ENCODE measurements at places on chromosomes 4 and X.
A peak's percentile ranks its signal among the peaks of the same experiment; 100 is the strongest.

GRCh38 chr4:101010987-101011386 lies 336.3 kb downstream of the PPP3CA start:
- DNase-seq = no peak

DNA sequence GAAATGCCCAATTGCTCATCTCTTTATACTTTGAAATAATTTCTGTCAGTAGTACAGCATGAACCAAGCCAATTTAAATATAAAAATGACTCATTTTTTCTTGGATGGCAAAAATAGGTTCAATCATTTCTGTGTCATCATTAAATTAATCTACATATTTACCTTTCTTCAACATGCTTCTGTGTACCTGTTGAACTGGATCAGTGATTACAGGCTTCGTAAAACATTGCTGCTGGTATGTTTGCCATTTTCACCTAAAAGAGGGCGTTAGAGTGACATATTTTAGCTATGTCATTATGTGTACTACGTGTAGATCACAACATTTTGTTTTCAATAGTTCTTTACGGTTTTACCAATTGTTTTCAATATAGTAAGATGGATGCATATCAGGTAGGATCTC lies 340.5 kb upstream of the MAOA start:
- no peak for DNase-seq

GRCh38 chr4:180304321-180304720 lies 1938.9 kb upstream of the TENM3 start:
- no peak for DNase-seq

GRCh38 chr4:145930592-145930991 lies 8.0 kb downstream of the ZNF827 start:
- no peak for DNase-seq

GRCh38 chr4:48649505-48649904 lies 130.6 kb downstream of the FRYL start:
- no peak for DNase-seq

DNA sequence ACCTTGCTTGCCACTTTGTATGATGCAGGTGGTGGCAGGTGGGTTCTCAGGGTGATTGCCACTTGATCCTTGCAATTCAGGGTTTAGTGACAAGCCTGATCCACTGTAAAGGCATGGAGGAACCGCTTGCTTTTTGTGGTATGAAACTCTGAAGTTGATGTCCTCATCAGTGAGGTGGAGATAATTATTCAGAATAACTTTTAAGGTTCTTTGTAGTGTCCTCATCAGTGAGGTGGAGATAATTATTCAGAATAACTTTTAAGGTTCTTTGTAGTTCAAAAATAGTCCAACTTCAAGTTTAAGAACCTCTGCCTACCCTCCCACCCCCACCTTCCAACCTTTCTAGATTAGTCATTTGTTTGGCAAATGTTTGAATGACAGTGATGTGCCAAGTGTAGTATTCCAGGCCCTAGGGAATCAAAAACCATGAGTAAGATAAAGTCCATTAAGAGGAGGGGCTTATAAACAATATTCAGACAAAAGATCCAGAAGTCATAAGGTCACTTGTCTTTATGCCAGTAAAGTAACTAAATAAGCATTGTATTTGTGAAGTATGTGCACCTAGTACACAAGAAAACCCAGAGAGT lies 51.2 kb downstream of the DCUN1D4 start:
- no peak for DNase-seq

DNA sequence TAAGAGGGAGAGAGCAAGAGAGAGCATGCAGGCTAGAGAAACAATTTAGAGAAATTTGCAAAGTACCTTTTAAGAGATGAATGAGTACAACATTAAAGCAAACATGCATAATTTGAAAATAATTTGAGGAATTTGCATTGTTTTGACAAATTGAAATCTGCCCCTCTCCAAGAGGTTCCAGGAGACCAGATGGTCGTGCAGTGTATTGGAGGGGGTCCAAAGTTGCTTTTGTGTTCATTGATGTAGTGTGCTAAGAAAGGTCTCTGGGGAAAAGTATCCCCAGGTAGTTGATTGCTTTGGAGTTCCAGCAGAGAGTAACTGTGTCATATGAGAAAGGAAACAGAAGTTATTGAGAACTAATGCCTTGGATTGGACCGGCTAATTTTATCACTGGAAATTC lies 635.0 kb upstream of the TENM3 start:
- no peak for DNase-seq

DNA sequence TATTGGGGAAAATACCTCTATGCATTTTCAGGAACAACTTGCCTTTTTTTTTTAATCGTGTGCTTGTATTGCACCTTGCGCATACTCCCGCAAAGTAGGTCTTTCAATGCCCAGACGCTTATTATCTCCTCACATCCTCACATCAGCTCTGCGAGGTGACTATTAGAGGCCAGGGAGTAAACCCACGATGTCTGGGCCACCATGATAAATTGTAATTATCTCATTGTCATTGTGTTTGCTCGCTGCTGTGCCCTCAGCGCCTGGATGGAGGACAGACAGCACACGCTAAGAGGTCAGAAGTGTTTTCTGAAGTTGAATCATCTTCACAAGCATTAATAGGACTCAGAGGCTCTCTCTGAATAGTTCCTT lies 1.0 kb upstream of the RELL1 start:
- DNase-seq = no peak

DNA sequence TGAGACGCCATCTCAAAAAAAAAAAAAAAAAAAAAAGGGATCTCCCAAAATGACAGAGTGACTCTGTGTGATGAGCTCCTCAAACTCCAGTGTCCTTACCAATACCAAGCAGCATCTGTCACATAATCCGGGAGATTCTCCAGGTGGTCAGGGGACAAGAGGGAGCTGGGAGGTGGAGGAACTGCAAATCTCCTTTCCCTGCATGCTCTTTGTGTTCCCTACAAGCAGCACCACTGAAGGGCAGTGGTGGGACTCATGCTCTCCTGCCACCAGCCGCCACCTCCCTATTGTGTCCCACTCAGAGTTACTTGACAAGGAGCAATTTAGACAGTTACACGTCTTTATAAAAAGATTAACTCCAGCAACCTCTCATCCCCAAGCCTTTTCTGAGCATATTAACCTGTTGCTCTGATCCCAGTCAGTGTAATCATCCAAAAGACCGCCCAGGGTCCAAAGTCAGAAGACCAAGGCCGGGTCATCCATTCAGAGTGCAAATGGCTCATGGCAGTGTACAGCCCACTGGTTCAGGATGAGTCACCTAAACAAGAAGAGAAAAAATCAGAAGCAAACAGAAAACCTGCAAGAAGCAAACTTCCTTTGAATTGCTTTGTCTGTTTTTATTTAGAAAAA lies 23.6 kb downstream of the MGST2 start:
- no peak for DNase-seq

DNA sequence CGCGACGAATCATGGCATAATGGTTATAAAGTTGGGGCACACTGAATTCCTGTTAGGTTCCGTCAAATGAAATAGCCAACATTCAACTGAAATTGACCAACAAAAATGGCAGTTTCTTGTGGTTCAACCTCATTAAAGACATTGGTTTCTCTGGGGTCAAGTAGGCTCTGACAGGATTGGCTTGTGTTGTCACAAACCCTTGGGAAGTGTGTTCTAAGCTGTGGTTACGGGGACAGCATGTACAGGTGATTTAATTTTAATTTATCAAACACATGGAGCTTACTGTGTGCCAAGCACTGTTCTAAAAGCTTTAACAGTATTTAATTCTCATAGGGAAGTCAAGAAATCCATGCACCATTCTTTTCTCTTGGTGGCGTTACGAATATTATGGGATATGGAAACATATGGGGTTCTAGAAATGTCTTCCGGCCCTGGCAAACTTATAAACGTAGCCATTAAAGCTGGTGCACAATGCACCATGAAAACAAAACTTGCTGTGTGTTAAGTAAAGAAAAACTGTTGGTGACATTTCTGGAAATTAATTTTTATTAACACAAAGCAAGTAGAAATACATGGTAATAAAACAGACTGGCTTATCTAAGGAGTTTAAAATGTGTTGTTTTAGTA lies 891 bp downstream of the XK start:
- DNase-seq = no peak

DNA sequence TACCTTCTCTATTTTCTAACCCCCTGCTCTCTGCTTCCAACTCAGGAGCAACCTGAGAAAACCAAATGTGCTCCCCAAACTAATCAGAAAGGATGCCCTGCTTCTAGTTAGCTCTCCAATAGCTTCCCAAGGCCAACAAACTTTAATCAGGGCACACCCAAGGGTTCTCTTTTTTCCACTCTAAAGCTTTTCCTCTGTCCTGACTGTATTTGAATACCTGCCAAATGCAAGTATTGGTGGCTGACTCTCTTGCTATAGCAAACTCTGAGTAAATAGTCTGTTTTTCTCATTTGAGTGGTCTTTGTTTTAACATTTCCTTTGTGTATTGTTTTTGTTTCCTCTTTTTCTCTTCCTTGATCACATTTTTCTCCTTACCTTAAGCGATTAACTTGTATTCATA lies 52.5 kb downstream of the GBA3 start:
- DNase-seq = no peak

GRCh38 chr4:183873409-183874185 lies 31.5 kb upstream of the STOX2 start:
- no peak for DNase-seq

GRCh38 chr4:138327338-138327737 lies 85.2 kb upstream of the SLC7A11 start:
- no peak for DNase-seq

GRCh38 chrX:130170752-130171445 lies 863 bp upstream of the RAB33A start:
- peak; percentile 25 for DNase-seq

GRCh38 chrX:3371163-3371562 lies 24.7 kb upstream of the MXRA5 start:
- no peak for DNase-seq

GRCh38 chrX:130108647-130109428 lies 1.5 kb downstream of the ELF4 start:
- DNase-seq = no peak

DNA sequence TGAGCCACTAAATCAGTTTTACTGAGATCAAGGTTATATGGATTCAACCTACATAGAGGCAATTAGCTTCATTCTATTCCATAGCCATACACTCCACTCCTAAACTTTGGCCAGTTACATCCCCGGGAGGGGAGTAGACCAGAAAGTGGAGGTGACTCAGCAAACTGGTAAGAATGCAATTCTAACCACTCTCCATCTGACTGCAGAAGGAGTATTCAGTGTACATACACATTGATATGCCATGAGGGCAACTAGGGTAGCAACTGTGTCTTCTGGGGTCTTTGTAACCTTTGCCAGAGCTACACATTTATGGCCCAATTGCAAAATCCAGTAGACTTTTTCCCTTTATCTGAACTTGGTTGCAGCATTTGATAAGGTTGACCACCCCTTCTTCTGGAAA lies 7.6 kb downstream of the SLC25A43 start:
- no peak for DNase-seq

DNA sequence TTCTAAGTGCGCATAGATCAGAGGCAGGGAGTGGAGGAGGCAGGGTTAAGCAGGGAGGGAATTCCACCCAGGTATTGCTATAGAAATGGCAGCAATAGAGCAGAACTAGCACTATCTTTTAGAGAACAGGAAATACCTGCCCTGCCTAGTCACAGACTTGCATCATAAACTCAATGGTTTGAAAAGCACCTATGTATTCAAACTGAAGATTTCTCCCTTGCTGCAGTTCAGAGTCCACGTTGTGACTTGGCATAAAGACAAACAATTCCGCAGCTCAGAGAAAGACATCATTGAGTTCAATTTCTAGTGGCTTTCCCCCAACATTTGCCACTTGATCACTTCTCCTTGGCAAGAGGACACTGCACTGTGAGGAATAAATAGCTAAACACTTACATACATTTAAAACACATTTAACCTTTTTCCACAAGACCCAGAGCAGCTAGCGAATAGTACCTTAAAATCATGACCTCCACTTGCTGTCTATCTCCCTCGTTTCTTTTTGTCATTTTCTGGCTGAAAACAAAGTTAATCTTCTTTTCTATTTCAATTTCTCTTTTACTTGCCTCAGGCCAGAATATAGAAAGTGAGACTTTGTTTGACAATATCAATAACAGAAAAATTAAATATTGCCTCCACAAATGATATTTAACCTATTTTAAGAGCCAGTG lies 42.4 kb downstream of the SLC7A11 start:
- DNase-seq = no peak

DNA sequence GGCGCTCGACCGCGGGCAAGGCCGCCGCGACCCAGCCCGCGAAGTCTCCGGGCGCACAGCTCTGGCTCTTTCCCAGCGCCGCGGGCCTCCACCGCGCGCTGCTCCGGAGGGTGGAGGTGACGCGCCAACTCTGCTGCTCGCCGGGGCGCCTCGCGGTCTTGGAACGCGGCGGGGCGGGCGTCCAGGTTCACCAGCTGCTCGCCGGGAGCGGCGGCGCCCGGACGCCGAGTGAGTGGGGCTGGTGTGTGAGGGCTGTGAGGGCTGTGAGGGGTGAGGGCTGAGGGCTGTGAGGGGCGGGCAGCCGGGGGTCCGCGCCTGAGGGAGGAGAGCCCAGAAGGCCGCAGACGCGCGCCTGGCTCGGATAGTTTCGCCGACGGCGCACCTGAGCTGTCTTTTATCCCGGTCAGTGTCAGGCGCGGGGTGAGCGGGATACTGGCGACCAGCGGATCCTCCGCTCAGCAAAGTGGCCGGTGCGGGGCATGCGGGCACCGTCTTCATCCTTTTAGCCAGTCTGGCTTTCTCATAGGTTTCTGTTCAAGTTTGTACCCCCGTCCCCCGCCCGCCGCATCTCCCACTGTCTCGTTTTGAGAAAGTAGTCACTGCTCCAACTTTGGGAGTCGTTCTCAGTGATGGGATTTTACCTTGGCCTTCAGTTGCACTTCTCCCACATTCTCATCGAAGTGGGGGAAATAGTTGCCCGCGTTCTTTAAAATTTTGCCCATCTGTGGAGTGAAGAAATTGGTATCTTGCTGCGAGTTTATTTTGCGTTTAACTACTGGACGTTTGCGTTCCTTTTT lies 586 bp downstream of the HERC5 start:
- DNase-seq = peak; percentile 6

- peak; percentile 67 for DNase-seq
Observed at GRCh38 chr4:83282049-83282535, 2.5 kb downstream of the COQ2 start.

GRCh38 chr4:181569553-181569952 lies 673.6 kb upstream of the TENM3 start:
- DNase-seq = no peak

DNA sequence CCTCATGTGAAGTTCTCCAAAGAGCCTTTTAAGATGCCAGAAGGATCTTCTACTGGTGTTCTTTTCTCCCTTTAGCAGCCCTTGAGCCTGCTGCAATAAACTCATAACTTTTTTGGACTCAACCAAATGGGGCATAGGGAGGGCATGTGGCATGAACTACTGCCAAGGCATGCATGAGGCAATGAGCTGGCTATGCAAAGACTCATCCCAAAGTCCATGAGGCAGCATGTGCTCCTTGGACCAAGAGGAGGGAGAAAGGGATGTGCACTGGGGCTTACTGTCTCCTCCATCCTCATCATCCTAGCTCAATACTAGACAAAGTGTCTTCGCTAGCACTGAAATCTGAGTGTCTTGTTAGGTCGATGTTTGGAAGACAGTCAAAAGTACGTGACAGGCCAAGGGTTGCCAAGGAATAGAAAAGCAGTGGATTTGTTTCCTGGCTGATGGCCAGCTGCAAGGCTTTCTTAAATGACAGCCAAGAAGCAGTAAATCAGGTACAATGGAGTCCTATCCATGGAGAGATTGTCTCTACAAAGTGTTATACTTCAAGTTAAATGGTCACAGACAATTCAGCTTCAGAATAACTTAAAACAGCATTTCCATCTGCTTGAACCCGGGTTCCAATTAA lies 44.5 kb upstream of the ATXN3L start:
- no peak for DNase-seq

Measured in stimulated activated CD4-positive, alpha-beta T cell treated with anti-CD3 and anti-CD28 coated beads, Interleukin-1b, Interleukin-23, amount 100 ng/mL, for 4 hours (primary cell).